Stimulated activated CD8-positive, alpha-beta memory T cell treated with anti-CD3 and anti-CD28 coated beads, Interleukin-4, amount 100 ng/mL, for 24 hours (primary cell): ENCODE measurements at places on chromosomes 16 and 17.

GRCh38 chr16:50635505-50636392 is 45.4 kb downstream of the SNX20 start:
- peak; percentile 11 for DNase-seq

DNA sequence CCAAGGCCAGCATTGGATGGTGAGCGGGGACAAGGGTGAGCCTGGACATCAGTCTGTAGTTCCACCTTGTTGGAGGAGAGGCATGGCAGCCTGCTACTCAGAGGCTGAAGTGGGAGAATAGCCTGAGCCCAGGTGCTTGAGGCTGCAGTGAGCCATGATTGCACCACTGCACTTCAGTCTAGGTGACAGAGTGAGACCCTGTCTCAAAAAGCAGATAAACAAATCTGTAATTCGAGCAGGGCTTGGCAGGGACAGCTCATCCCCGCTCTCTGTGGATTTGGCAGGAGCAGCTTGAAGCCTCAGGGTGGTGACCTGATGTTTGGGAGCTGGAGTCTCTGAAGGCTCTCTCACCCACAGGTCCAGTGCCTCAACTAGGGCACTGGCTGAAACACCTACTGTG is 38.6 kb upstream of the ZCCHC14 start:
- DNase-seq, result no peak

DNA sequence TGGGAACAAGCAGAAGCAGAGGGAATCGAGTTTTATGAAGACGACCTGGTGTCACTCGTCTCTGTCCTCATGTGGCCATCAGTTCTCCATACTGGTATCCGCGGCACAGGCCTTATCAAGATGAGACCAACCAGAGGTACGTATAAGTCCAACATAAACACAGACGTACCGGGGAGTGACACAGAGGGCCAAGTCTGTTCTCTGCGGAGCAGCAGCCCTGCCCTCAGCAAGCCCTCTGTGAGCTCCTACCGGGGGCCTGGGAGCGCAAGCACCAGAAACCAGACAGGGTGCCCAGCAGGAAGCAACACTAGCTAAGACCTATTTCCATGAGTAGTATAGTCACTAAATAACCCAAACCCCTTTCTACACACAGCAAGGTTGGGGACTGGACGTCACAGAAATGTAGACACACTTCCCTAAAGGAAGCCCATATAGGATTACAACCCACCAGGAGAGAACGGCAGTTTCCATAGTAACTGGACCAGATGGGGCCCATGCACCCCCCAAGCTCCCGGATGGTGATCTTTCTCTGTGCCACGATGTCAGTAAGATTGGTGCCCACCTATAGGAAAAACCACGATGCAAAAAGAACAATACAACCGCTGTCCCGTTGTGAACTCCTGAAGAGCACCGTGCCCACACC is 911 bp downstream of the ARL16 start:
- DNase-seq, result no peak

GRCh38 chr16:26134588-26134987 is 442.8 kb downstream of the HS3ST4 start:
- DNase-seq, result no peak
